ENCODE measurements at places on chromosomes 6 and 20.
A peak's percentile ranks its signal among the peaks of the same experiment; 100 is the strongest.

- DNase-seq: no peak
Measured at GRCh38 chr6:6840831-6841291, 252.3 kb downstream of the LY86 start.

DNA sequence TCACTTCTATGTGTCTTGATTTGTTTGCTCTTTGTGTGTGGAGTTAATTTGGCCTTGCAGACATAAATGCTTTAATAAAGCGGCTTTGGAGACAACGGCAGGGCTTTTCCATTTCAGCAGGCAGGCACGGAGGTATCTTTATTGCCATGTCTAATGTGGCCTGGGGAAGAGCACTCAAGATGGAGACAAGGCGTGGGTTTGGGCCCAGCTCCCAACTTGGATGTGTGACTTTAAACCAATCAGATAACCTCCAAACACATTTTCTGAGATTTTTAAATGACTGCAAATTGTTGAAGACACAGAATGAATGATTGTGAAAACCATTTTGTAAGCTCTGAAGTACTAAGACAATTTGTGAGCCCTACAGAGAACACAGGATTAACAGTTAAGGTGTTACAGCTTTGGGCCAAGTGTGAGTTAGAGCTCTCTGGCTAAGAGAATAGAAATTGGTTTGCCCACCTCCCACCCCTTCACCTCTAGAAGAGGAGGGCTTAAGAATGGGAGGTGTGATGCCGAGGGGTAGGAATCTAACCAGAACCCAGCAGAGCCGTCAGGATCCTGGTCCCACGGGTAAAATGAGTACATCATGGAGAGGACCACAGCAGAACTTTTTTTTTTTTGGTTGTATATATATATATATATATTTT is 9.0 kb downstream of the DYNLT1 start:
- DNase-seq: no peak

- DNase-seq: no peak
Measured at GRCh38 chr6:111573131-111573883, 32.4 kb downstream of the TRAF3IP2 start.

DNA sequence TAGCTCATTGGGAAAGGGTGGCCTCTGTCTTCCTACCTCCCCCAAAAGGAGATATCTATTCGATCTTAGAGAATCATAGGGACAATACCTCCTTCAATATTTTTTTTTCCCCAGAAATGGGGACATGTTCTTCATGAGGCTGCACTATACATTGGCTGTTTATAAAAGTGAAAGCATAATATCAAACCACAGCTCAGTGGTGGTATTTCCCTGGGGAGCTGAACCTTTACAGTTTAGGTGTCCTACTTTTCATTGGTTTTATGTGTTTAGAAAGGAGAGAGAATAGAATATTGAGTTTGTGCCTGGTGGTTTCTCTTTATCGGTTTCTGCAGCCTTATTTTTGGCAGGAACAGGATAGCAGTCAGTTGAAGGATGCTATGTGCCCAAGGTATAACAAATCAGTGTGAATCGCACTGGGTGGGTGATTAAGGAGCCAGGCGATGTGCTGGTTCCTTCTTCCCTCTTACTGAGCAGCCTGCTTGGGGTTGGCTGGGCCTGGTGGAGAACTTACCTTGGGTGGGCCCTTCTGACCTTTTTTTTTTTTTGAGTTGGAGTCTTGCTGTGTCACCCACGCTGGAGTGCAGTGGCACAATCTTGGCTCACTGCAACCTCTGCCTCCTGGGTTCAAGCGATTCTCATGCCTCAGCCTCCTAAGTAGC is 25.2 kb downstream of the UST start:
- DNase-seq: no peak

GRCh38 chr6:64723327-64724058 is 983.5 kb downstream of the EYS start:
- no peak for DNase-seq

DNA sequence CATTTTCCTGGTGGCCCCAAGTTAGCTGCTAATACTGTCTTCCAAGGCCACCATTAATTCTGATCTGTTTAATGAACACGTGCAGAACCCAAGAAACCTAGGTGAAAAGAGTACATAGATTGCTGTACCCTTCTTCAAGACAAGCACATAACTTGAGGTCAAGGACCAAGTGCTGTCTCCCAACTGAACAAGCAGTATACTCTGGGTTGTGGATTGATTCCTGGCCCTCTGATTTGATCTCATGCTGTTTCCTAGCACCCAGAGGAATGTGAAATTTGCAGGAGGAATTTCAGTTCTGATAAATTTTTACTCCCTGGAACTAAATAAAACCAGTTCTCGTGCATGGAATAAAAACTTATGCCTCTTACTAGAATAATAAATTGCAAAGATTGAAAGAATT is 75.6 kb downstream of the MTFR2 start:
- DNase-seq: no peak

GRCh38 chr6:34157851-34158250 is 12.0 kb upstream of the GRM4 start:
- peak; percentile 8 for DNase-seq

DNA sequence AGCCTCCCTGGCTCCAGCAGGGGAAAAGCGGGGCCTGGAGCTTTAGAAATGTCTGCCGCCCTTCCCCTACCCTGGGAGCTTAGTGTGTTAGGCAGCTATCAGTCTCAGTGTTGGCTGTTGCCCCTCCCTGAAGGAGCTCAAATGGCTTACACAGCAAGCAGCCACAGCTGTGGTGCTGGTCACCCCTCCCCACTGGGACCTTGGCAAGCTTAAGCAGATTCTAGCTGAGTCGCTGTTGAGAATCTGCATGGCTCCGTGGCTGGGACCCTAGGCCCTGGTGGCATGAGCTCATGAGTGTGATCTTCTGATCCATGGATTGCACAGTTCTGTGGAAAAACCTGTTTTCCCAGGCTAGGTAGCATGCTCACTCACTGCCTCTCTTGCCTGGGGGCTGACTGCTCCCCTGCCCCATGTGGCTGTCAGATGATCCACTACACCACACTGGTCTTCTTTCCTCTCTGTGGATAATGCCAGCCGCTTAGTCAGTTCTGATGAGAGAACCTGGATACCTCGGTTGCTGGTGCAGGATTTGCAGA is 714.0 kb downstream of the MAFB start:
- DNase-seq: no peak

- peak; percentile 24 for DNase-seq
Measured at GRCh38 chr6:52994839-52995088, 320 bp downstream of the GSTA4 start.

GRCh38 chr6:112015725-112016124 is 38.2 kb upstream of the CCN6 start:
- no peak for DNase-seq

GRCh38 chr20:62320581-62321354 is 18.0 kb downstream of the ADRM1 start:
- no peak for DNase-seq

GRCh38 chr20:36988494-36988966 is 37.0 kb upstream of the SAMHD1 start:
- no peak for DNase-seq

- DNase-seq: no peak
Measured at GRCh38 chr6:152008779-152009178, 201.3 kb downstream of the ESR1 start.

DNA sequence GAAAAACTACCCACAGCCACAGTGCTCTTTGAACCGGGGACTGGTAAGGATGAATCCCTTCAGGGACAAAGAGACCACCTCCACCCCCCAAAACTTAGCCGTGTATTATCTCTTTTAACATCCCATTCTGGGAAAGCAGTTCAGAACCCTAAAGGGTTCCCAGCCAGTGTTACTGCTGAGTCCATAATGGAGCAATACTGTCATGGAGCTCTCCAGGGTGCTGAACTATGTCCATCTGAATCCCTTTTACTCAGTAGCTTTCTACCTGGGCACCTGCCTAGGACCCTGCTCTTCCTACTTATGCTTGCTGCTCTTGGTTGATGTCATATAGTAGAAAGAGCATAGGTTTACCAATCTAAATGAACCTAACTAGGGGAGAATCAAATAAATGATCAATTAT is 22.3 kb upstream of the SAYSD1 start:
- DNase-seq: peak; percentile 22

DNA sequence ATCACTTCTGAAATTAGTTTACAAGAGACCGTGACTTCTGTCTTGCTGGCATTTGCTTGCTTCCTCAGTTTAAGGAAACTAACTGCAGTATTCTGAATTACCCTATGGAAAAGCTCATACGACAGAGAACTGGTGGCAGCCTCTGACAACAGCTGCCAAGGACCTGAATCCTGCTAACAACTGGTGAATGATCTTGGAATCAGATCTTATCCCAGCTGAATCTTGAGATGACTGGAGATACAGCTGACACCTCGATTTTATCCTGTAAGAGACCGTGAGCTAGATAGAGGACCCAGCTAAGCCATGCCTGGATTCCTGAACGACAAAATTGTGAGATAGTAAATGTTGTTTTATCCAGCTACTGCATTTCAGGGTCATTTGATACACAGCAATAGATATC is 202.3 kb downstream of the OGFRL1 start:
- no peak for DNase-seq

- no peak for DNase-seq
Measured at GRCh38 chr6:1940381-1940780, 305.0 kb downstream of the GMDS start.

Data from activated CD8-positive, alpha-beta memory T cell treated with anti-CD3 and anti-CD28 coated beads, Interleukin-2, amount 50 U/mL, for 4 hours (primary cell).